ENCODE measurements at places on chromosomes 2 and 18.

DNA sequence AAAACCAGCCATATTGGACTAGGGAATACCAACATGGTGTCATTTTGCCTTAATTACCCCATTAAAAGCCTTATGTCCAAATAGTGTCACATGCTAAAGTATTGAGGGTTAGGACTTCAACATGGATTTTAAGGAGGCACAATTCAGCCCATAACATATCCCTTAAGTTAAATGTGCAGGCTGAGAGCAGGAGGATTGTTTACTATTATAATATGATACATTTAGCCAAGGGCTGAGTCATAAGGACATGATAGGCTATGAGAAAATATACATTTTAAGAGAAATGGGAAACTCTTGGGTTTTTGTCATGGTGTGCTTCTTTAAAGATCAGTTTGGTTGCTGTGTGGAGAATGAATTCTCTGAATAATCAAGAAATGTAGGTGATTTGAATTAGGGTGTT is 136.8 kb downstream of the RDH14 start:
- no peak for DNase-seq

GRCh38 chr18:9517869-9518268 is 42.6 kb downstream of the RALBP1 start:
- DNase-seq, result no peak

DNA sequence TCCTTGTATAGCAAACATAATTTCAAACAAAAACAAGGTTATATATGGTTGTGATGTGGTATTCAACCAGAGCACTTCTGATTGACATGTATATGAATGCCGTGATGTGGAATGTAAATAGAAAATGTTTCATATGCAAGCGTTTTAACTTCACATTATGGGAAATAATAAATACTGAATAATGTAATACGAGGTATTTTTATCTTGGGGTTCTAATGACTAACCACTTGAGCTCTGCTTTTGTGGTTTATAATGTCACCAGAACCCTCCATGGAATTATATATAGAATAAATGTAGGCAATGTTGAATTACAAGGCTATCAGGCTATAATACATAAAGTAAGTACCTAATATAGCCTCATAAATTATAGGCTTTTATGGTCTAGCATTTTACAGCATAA is 72.4 kb downstream of the ZNF521 start:
- no peak for DNase-seq

GRCh38 chr2:200383380-200384110 is 77.1 kb downstream of the SPATS2L start:
- no peak for DNase-seq

GRCh38 chr2:110126086-110126773 is 10.6 kb upstream of the MALL start:
- DNase-seq, result no peak

GRCh38 chr2:212549941-212550340 is 11.3 kb upstream of the ERBB4 start:
- DNase-seq, result no peak

GRCh38 chr18:75156139-75156750 is 52.7 kb downstream of the PTGR3 start:
- DNase-seq, result no peak

DNA sequence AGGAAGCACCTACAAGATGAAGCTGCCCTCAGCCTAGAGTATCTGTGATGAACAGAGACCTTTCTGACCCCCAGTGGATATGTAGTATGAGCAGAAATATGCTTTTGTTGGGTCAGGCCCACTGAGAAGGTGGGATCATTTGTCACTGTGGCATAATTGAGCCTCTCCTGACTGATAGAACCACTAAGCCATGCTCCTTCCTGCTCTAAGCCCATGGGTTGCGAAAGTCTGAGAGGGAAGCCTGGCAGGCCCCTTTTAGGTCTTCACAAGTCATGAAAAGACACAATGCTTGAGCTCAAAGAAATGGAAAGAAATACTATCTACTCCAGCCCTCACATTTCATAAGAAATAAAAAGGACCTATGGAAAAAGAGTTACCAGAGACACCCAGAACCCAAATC is 127.7 kb downstream of the TNS1 start:
- no peak for DNase-seq

GRCh38 chr2:121121661-121122060 is 163.3 kb downstream of the TFCP2L1 start:
- DNase-seq, result no peak

DNA sequence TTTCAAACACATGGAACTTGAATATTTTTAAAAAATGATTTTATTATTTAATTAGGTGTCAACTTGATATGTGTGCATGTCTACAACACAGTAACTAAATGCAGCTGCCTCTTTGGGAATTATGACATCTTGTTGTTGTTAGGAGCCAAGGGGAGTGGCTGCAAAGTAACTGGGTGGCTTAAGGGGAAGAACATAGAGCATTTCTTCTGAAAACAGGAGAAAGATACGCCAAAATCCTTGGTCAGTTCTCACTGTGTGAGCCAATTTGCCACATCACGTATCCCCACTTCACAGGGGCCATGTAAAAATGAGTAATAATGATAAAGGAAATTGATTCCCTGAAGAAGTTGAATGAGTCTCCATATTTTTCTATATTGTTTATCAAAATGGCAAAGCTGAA is 309.8 kb upstream of the COL3A1 start:
- DNase-seq, result no peak

DNA sequence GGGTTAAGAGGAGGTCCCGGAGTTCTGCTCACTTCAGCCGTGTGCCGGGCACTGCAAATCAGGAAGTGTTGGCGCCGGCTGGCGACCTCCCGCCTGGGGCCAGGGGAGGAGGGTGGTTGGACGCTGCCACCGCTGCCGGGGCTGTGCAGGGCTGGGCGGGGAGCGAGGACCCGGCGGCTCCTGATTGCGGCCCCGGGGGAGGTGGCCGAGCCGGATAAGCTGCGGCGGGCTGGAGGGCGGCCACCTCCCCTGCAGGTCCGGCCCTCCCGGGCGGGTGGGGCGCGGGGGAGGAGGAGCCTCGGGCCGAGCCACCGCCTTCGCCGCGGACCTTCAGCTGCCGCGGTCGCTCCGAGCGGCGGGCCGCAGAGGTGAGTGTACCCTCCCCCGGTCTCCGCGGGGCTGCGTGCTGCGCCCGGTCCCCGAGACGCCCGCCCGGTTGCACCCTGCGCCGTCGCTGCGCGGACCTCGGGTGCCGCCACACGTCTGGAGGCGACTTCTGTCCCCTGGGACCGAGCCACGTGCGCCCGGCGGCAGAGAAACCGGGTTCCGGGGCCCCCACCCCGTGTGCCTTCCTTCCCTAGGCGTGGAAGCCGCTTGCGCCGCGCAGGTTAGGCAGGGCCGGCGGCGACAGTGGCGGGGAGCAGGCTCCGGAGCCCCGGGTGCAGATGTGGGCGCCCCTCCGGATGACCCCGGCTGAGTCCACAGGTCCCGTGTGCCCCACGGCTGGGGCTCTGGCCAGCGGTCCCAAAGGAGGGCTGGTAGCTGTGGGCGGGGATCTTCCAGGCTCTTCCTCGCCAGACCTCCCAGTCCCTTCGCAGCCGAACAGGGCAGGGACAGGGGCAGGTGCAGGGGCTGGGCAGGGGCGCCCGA is at the start of gene STEAP3:
Gene STEAP3 (plus strand): TSS at position 314 of the 870 bp plus-strand sequence. CDS start 7,179 bp downstream, outside the sequence.
- DNase-seq, result no peak
